ENCODE measurements at places on chromosomes 3 and 15. TPM values are rescaled to one million over a fixed set of nuclear protein-coding genes. Genes with fewer than 3 reads are reported as not detected.

The C3orf22 gene
- total RNA-seq, result not detected

The CKMT1A gene
- total RNA-seq, result 8.8 TPM

The REC114 gene
- total RNA-seq, result not detected

The SEMA7A gene
- 1.3 TPM for total RNA-seq

The ARL13B gene
- 23.2 TPM for total RNA-seq

The C3orf85 gene
- total RNA-seq, result 0.55 TPM

The SMAD6 gene
- total RNA-seq, result 36.2 TPM

The GOLGA8G gene
- total RNA-seq, result not detected

The SI gene
- 1.2 TPM for total RNA-seq

The ACVR2B gene
- total RNA-seq, result 8.5 TPM

The GOLGA8M gene
- total RNA-seq, result not detected

Measured in stomach (tissue), 19 donors.